Thoracic aorta (tissue), 2 donors: ENCODE measurements at places on chromosomes 16 and 17.
A peak's percentile ranks its signal among the peaks of the same experiment; 100 is the strongest.

DNA sequence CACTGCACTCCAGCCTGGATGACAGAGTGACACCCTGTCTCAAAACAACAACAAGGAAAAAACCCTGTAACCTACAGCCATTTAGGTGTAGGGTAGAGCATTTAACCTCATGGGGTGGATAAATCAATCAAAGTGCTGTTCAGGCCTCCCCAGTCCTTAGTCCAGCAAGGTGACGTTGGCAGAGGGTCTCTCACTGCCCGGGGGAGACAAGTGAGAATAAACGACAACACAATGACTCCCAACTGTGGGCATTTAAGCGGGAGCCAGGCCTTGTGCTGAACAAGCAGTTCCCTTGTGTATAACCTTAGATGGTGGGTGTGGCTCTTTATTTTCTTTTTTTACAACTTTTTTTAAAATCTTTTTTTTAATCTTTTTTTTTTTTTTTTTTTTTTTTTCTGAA, 29.3 kb downstream of the TMEM92 start:
- H3K27ac ChIP-seq: no peak overlapping the region
- peaks cover 11% of the 10 kb centered on the region for H3K4me1 ChIP-seq
- DNase-seq: no peak
- H3K4me3 ChIP-seq: no peak overlapping the region

DNA sequence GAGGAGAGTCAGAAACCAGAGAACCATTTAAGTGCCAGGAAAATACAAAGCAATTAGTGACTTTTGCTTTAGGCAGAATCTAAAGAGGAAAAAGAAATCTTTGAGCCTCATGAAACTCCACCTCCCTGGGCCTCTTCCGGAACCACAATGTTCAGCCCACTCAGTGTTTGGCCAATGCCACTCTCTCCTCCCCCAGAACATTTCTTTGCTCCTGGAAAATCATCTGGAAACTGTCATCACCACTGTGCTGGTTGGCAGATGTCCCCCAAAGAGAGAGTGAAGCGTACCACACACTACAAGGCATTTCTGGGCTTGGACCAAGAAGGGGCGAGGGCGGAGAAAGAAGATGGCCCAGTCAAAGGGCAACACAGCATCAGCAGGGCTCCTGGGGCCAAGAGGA, 7.1 kb upstream of the SOX9 start:
- peaks cover 20% of the 10 kb centered on the region for H3K4me1 ChIP-seq
- DNase-seq: no peak
- H3K27ac ChIP-seq: no peak overlapping the region
- H3K27me3 ChIP-seq: no peaks in the 10 kb centered on the region

GRCh38 chr17:52047086-52047485, 111.4 kb downstream of the CA10 start:
- no peak overlapping the region for H3K4me3 ChIP-seq
- no peaks in the 10 kb centered on the region for H3K36me3 ChIP-seq
- no peak overlapping the region for H3K27ac ChIP-seq
- no peak for DNase-seq
- H3K27me3 ChIP-seq: no peaks in the 10 kb centered on the region

GRCh38 chr17:63434951-63435571, 11.0 kb downstream of the CYB561 start:
- peak overlapping the region; percentile 48 for H3K4me3 ChIP-seq
- H3K4me1 ChIP-seq: peaks cover 40% of the 10 kb centered on the region
- H3K27ac ChIP-seq: no peak overlapping the region
- DNase-seq: peak; percentile 45

DNA sequence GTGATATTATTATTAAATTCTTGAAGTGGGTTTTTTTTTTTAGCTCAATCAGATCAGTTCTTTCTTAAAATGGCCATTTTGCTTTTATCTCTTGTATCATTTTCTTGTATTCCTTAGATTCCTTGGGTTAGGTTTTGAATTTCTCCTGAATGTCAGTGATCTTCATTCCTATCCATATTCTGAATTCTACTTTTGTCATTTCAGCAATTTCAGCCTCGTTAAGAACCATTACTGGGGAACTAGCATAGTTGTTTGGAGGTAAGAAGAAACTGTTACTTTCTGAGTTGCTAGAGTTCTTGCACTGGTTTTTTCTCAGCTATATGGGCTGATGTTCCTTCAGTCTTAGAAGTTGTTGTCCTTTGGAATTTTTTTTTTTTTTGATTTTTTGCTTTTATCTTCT, 293.1 kb downstream of the MAP2K4 start:
- no peaks in the 10 kb centered on the region for H3K27me3 ChIP-seq
- DNase-seq: no peak
- H3K4me1 ChIP-seq: peaks cover 7% of the 10 kb centered on the region
- no peak overlapping the region for H3K4me3 ChIP-seq

DNA sequence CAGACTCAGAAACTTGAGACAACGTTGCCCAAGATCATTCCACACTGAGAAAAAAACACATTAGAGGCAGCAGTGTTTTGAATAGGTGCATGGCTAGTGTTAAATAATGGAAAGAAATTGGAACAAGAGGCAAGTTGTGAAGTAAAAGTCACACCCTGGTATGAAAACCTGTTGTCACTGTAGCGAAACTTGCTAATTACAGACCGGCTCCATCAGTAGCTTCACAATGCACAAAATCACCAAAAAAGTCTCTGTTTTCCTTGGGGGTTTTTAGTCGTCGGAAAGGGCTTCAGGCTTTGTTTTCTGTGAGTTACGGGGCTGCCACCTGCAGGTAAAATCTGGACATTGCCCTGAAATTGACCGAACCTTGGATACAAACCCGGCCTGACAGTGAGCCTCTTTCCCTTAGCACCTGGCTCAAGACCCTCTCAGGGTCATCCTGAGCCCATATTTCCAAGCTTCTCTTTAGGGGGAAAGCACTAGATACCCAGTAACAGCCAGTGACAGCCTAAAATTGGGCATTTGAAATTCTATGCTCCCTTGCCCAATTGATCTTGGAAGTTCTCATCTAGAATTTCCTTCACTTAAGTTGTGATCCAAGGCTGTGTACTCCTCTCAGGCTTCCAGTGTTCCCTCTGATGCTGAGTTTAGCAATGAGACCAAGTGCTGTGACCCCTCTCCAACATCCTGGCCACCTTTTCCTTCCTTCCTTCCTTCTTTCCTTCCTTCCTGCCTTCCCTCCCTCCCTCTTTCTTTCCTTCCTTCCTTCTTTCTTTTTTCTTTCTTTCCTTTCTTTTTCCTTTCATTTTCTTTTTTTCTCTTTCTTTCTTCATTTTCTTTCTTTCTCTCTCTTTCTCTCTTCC, 7.2 kb upstream of the GRB2 start:
- H3K27ac ChIP-seq: no peak overlapping the region
- DNase-seq: no peak
- peak overlapping the region; percentile 48 for H3K4me3 ChIP-seq
- no peaks in the 10 kb centered on the region for H3K27me3 ChIP-seq

DNA sequence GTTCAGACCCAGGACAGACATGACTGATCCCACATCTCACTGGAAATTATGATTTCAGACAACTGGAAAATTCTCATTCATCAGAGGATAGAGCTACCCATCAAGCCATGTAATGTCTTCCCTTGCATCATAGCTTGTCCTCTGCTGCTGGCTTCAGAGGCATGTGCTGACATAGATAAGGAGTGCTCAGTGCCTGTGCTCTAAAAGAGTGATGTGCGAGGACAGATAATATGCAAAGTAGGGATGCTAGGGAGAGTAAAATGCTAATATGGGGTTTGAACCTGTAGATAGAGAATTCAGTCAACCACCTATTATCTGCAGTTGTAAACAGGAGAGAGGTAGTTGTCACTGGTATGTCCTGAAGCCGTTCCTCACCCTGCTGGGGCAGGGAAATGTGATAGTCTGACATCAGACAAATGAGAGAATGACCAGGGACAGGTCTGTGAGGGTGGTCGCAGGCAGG, 349.7 kb upstream of the CCL2 start:
- H3K4me3 ChIP-seq: no peak overlapping the region
- H3K27ac ChIP-seq: no peak overlapping the region
- H3K27me3 ChIP-seq: no peaks in the 10 kb centered on the region
- no peaks in the 10 kb centered on the region for H3K4me1 ChIP-seq
- no peaks in the 10 kb centered on the region for H3K36me3 ChIP-seq

DNA sequence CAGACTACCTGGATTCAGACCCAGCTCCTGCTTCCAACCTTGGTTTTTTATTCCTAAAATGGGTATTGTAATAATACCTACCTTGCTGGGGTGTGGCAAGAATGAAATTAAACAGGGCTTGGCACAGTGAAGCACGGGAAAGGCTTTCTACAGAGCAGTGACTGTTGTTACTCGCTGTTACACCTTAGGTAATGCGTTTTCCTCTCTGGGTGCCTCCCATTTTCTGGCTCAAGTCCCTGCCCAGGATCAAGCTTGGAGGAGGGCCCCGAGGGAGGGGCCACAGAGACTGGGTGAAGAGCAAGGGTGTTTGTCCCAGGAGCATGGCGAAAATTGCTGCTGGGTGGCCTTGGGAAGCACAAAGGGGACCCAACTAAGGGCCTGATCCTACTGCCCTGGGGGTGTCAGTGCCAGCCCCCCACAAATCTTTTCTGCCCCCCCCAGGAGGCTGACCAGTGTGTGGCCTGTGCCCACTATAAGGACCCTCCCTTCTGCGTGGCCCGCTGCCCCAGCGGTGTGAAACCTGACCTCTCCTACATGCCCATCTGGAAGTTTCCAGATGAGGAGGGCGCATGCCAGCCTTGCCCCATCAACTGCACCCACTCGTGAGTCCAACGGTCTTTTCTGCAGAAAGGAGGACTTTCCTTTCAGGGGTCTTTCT, 13.3 kb downstream of the MIEN1 start:
- no peak overlapping the region for H3K4me3 ChIP-seq
- H3K36me3 ChIP-seq: peaks cover 81% of the 10 kb centered on the region
- H3K4me1 ChIP-seq: no peaks in the 10 kb centered on the region
- no peaks in the 10 kb centered on the region for H3K27me3 ChIP-seq
- no peak for DNase-seq
- no peak overlapping the region for H3K27ac ChIP-seq

DNA sequence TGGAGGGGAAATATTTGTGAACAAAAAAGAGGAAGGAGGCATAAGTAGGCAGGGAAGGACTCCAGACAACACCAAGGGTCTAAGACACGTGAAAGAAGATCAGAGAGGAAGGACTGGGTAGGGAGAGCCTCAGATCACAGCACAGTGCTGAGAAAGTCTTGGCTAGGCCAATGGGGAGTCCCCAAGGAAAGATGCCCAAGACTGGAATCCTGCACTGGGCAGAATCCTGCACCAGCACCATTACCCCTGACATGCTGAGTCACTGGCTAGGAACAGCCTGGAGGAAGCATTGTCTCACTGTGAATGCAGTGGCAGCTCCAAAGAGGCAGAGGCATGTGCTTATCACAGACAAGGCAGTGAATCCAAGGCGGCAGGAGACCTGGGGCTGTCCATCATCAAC, 19.2 kb downstream of the CLEC19A start:
- no peak overlapping the region for H3K27ac ChIP-seq
- H3K4me3 ChIP-seq: no peak overlapping the region
- H3K4me1 ChIP-seq: no peaks in the 10 kb centered on the region
- H3K27me3 ChIP-seq: no peaks in the 10 kb centered on the region

- no peak overlapping the region for H3K27ac ChIP-seq
- H3K27me3 ChIP-seq: no peaks in the 10 kb centered on the region
- no peaks in the 10 kb centered on the region for H3K36me3 ChIP-seq
- DNase-seq: no peak
Observed at GRCh38 chr17:34842235-34842634, 119.0 kb downstream of the CCT6B start.

GRCh38 chr17:56110463-56111135, 42.7 kb upstream of the ANKFN1 start:
- no peak overlapping the region for H3K27ac ChIP-seq
- H3K36me3 ChIP-seq: no peaks in the 10 kb centered on the region
- no peak overlapping the region for H3K4me3 ChIP-seq
- no peaks in the 10 kb centered on the region for H3K27me3 ChIP-seq
